D341Med (cell line): ENCODE measurements at places on chromosomes 12 and 14.

DNA sequence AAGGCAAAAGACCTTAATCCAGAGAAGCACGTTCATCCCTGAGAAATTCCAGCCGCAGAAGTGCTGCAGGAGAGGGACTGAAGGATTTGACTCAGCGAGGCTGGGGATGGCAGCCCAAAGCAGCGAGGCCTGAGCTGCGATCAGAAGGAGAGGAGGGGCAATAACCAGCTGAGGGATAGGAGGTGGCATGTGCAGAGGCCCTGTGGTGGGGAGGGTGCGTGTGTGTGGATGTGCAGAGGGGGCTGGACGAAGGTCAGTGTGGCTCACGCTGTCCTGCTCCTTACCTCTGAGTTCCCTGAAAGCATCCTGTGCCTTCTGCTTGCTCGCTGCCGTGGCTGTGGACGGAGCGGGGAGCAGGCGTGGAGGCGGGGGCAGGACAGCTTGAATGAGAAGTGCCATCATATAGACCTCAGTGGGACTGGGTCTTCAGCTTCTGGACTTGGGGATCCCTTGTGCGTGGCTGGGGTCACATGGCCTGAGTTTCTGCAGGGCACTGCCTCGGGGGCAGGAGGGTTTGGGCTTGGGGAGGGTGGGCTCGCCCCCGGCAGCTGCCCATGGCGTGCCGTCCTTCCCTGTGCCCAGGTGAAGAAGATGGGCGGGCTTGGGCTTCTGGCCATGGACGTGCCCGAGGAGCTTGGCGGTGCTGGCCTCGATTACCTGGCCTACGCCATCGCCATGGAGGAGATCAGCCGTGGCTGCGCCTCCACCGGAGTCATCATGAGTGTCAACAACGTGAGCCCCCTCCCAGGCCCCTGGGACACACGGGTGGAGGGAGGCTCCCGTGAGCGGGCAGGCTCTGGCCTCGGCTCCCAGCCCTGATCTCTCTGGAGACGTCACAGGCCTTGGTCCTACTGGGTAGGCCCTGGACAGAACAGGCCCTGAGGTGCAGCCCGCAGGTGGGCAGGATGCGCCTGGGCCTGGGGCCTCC lies 11.0 kb downstream of the ACADS start:
- no peak for DNase-seq

DNA sequence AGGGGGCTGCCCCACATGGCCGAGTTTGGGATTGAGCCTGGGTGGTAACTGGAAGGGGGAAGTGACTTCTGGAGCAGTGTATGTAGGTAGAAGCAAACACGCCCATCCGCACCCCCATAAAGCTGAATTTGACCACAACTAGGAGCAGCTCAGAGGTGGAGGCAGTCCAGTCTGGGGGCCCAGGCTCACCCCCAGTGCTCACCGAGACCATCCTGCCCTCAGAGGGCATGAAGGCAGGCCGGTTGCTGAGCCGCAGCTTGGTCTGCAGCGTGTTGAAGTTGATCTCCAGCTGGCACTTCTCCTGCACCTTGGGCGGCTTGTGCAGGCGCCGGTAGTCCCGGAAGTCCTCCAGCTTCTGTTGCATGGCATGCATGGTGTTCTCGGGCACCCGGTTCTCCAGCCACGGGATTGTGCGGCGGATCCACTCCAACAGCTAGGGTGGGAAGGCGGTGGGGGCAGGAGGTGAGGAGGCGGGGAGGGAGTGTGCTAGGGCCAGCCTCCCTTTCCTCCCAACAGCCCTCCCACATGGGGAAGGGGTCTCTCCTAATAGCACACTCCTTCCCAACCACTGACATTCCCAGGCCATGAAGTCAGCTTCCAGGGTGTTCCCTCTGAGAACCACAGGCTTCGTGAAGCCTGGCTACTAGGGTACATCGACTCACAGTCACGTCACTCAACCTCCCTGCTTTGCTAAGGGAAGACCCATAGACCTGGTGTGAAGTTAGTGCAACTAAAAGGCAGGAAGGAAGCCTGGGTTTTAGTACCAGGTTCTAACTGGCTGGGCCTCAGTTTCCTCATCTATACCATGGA lies 87.0 kb downstream of the ACTN1 start:
- no peak for DNase-seq

DNA sequence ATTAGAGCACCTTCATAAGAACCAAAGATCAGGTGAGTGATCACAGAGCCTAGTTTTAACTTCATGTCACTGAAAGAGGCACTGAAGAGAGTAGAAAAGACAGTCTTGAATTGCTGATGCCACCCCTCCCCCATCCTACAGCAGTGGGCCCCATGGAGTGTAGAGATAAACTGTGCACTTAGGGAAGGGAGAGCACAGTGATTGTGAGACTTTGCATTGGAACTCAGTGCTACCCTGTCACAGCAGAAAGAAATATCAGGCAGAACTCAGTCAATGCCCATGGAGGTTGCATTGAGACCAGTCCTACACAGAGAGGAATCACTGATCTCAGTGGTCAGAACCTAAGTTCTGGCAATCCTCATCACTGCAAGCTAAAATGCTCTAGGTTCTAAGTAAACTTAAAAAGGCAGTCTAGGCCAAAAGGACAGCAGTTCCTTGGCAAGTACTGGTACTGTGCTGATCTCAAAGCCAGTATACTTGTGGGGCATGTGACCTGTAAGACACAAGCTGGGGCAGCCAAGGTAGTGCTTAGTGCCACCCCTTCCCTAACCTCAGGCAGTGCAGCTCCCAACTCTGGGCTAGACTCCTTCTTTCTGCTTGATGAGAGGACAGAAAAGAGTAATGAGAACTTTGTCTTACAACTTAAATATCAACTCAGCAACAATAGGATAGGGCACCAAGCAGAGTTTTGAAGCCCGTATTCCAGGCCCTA lies 94.1 kb downstream of the FSCB start:
- no peak for DNase-seq

DNA sequence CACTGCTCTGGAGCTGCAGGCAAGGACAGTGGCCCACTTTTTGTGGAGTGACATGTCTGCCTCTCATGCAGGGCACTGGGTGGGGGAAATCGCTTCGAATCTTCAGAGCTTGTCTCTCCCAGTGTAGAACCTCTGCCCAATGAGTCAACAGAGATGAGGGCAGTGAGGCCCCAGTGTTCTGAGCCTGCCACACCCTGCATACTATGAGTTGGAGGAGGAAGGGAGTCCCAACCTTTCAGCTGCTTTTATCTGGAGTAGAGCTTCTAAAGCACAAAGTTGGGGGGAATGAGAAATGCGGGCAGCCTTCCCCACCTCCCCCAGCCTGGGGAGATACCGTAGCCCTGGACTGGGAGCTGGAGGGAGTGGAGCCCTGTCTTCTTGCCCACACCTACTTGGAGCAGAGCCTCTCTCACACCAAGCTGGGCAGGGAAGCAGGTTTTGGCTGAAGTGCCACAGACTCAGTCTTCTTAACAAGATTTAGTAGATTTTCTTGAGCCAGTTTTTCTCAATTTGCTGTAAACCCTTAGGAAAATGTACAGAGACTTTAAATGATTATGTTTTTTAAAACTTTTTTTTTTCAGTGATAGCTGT lies 159.1 kb downstream of the ADGRD1 start:
- no peak for DNase-seq

DNA sequence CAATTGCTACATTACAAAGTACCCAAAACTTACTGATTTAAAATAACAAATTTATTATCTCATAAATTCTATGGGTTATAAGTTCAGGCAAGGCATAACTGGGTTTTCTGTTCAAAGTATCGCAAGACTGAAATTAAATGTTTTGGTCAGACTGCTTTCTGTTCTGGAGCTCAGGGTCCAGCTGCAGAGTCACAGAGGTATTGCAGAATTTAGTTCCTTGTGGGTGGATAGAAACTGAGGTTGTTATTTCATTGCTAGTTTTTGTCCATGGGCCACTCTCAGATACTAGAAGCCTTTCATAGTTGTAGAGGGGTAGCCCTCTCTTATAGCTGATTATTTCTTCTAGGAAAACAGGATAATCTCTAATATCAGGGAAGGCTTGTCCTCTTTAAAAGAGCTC lies 467.9 kb downstream of the TRHDE start:
- DNase-seq = no peak

GRCh38 chr12:53014709-53015108 lies 8.5 kb downstream of the EIF4B start:
- no peak for DNase-seq

DNA sequence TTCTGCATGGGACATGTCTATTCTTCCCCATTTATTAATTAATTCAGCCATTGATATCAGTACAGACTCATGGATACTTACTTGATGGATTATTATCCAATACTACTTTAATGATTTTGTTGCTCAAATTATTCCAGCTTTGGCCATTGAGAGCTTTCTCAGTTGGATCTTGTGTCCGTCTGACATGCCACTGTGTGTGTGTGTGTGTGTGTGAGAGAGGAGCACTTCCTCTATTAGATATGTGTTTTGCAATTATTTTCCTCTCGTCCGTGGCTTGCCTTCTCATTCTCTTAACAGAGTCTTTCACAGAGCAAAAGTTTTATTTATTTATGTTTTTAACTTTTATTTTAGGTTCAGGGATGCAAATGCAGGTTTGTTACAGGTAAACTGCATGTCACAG lies 194.2 kb downstream of the ADGRD1 start:
- DNase-seq = no peak

GRCh38 chr12:105698075-105698474 lies 367.6 kb downstream of the C12orf75 start:
- no peak for DNase-seq

- no peak for DNase-seq
Measured at GRCh38 chr14:52003324-52003723, 14.0 kb downstream of the RTRAF start.
